ENCODE measurements at places on chromosomes 11 and 22.

DNA sequence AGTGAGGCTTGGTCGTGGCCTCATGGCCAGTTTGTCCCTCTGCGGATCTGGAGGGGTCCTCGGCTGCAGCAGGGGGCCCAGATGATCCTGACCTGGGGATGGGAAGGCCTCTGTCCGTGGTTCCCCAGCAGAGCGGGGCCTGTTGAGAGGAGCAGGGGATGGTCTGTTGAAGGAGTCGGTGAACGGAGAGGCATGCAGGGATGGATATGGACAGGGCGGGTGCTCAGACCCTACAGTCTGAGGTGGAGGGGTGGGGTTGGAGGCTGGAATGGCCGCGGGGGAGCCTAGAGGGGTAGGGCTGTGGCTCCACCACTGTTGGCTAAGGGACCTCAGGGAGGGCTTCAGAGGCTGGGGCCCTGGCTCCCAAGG lies 33.8 kb downstream of the RTN4R start:
- no peak for DNase-seq

DNA sequence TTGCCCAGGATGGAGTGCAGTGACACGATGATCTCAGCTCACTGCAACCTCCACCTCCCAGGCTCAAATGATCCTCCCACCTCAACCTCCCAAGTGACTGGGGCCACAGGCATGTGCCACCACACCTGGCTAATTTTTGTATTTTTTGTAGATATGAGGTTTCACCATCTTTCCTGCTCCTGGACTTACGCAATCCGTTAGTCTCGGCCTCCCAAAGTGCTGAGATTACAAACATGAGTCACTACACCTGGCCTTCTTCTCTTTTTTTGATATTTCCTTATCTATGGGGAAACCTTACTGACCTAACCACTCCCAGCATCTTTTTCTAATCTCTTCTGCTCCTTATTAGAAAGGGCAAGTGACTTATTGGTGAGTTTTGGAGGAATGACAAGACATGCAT lies 121.7 kb upstream of the CHORDC1 start:
- DNase-seq = no peak

- DNase-seq = no peak
Observed at GRCh38 chr11:70063555-70063954, 14.6 kb upstream of the ANO1 start.

DNA sequence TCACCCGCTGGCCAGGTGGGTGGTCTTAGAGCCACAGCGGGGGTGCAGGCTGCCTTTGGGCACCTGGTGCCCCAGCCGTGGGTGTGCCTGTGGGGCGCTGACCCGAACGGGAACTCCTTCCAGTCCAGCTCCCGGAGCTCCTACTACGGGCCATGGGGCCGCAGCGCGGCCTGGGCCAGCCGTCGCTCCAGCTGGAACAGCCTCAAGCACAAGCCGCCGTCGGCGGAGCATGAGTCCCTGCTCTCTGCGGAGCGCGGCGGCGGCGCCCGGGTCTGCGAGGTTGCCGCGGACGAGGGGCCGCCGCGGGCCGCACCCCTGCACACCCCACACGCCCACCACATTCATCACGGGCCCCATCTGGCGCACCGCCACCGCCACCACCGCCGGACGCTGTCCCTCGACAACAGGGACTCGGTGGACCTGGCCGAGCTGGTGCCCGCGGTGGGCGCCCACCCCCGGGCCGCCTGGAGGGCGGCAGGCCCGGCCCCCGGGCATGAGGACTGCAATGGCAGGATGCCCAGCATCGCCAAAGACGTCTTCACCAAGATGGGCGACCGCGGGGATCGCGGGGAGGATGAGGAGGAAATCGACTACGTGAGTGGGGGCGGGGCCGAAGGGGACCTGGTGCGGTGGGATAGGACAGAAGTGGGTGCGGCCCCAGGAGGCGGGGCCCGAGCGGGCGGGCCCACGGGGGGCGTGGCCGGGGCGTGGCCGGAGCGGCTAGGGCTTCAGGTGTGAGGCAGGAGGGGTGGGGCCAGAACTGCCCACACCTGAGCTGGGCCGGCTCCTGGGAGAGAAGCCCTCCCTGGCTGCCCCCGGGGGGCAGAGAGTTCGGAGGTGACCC lies 91.5 kb downstream of the CACNA1I start:
- DNase-seq = no peak

All from fibroblast of skin of right biceps (primary cell).